Stimulated activated naive CD4-positive, alpha-beta T cell treated with Interleukin-2 at 50 U/mL for 16 hours (primary cell): ENCODE measurements at places on chromosomes 12 and 14.

DNA sequence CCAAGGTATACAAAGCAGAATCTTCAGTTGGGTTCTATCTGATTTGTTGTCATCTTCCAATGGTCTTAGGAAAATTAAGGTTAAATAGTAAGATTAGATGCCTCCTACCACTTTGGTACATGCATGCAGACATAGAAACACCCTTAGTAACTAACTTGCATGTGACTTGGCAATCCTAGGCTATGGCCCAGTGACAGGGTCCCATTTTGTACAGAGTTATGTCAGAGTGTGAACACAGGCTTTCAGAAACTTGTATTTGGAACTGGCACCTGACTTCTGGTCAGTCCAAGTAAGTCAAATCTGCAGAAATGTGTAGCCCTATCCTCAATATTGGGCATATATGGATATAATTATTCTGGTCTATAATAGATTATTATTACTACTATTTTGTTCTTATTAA lies 53.1 kb downstream of the DAD1 start:
- no peak for DNase-seq

GRCh38 chr14:95496111-95496681 lies 20.3 kb downstream of the SYNE3 start:
- DNase-seq: no peak

DNA sequence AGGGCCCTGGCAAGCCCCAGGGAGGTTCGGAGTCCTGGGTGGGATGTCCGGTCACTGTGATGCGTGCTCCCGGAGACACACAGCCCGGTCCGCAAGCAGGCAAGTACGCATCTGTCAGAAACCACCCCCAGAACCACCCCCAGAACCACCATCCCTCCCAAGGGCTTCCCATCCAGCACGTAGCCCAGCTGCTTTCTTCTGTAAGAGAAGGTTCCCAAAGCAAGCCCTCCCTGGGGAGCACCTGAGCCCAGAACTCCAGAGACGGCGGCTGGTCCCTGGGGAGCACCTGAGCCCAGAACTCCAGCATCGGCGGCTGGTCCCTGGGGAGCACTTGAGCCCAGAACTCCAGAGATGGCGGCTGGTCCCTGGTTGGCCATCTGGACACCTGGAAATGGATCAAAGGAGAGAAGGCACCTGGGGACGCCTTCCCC lies 2.6 kb upstream of the FBRSL1 start:
- no peak for DNase-seq

- no peak for DNase-seq
Observed at GRCh38 chr14:24662753-24663152, 28.8 kb upstream of the GZMB start.

- DNase-seq: no peak
Observed at GRCh38 chr14:74239848-74240793, 872 bp downstream of the VSX2 start.

- DNase-seq: no peak
Observed at GRCh38 chr12:4996714-4997113, 47.0 kb upstream of the KCNA5 start.

DNA sequence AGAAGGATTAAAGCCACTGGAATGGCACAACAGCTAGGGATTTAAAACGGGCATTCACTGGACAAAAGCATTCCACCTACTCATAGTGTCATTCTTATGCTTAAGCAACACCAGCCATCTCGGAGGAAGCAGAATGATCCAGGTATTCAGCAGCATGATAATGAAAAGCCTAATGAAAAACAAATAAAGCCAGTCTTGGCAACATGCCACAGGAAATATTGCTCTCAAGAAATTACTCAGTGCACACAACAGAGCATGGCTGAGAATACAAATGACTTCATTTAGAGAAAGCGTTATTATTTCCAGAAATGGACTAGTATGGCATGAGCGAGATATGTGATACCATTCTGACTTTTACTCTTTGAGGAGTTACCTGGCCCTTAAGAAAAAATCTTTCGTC lies 442.2 kb downstream of the APAF1 start:
- DNase-seq: no peak

- DNase-seq: peak; percentile 92
Observed at GRCh38 chr14:69766984-69767368, at the start of gene SRSF5. TSS of gene SRSF5 (plus strand) at chr14:69767142. CDS start at chr14:69768157, 1,015 bp downstream.

DNA sequence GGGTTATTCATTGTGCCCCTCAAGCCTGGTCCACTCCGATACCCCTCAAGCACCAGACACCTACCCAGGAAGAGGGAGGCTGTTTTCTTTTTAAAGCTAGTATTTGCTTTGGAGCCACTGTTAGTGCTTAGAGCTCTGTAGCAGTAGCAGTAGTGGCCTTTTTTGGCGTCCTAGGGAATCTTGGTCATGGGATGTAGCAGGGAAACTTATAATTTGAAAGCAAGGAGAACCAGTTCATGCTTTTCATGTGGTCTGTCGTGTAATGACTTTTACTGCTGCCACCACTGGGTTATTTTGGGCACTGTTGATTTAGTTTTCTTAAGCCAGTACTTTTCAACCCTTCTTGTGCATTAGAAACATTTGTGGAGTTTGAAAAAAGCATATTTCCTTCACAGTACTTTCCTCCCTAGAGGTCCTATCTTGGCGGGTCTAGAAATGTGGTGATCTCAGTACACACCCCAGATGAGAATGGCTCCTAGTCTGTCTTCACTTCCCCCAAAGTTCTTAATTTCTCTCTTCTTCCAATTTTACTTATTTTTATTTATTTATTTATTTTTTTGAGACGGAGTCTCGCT lies 49.7 kb downstream of the MARK3 start:
- DNase-seq: no peak

- no peak for DNase-seq
Observed at GRCh38 chr12:23659131-23659530, 290.3 kb downstream of the SOX5 start.

DNA sequence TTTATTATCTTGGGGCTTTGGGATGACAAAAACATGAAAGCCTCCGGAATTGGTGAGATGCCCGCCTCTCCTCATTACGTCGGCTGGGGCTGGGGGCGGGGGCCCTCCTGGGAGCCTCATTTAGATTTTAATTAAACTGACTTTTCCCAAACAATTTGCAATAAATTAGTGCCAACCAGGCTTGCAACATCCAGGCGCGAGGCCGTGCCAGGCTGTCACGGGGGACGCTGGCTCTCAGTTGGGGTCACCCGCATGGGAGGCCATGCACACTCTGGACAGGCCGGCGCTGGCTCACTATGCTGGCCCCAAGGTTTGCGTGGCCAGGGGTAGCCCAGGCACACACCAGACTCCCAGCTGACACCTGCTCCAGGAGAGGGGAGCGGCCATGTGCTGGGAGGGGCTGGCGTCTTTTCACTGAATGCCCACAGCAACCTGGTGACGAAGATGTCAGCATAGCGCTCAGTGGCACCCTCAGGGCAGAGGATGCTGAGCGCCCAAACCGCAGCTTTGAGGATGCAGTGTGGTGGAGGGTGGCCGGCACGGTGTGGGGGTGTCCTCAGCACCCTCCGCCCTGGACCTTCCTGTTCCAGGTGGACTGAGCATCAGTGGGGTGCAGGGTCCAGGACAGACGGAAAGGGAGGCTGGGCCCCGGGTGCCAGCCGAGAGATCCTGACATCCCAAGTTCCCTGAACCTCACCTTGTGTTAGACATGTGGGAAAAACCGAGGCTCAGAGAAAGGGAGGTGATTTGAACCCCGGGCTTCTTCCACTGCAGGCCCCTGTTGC lies 190.8 kb upstream of the C14orf180 start:
- DNase-seq: no peak

DNA sequence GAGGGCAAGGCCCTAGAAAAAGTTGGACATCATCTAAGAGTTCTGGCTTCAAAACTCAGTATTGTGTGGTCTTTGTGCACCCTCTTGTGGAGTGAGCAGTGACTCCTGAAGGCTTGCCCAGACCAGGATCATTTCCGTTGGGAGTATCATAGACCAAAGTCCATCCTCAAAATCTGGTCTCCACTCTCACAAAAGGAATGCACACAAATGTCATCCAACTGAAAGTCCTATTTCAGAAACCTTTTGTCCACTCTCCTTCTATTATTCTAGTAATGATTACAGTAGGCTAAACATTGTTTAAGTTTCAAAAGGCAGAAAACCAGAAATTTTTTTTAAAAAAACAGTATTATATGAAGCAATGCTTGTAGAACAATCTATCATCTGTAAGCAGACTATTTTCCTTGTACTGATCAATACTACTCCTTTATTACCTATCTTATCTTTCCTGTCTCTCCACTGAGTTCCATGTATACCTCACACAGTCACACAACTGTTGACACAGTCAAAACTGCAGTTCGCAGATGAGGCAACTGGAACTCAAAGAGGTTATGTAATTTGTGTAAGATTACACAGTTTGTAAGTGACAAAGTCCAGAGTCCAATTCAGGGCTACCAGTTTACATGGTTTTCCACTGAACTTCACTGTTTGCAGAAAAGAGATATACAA lies 41.4 kb downstream of the COX16 start:
- no peak for DNase-seq

DNA sequence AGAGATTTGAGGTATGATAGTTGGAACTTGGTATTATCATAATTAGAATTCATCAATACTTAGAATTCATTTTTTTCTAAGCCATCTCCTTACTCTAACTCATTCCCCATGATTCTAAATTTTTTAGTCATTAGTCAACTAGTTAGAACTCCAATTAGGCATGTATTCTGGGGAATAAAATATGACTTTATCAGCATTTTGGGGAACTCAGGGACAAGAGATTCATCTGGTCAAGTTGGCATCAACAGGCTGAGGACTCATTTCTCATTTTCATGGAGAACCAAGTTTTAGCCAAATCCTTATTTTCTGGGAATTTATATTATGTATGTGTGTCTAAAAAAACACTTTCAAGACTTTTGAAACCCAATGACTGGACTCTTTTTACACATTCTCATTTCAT lies 29.2 kb downstream of the DIP2B start:
- no peak for DNase-seq

DNA sequence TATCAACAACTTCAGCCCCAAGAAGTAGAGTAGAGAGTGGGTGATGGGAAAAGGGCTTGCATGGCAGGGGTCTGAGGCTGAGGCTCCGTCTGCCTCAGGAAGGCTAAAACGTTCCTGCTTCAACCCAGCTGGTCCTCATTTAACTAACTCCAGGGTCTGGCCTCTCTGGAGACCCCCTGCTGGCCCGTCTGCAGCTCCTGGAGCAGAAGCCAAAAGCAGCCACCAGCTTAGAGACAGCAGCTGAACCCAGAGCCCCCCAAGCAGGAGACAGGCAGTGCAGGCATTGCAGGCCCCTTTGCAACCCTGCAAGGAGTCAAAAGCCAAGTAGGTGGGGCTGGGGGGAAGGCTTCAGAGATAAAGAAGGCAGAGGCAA lies 25.1 kb upstream of the LTBP2 start:
- no peak for DNase-seq

- DNase-seq: no peak
Observed at GRCh38 chr14:96461950-96462798, 40.0 kb upstream of the PAPOLA start.

GRCh38 chr12:68497107-68497506 lies 113.6 kb upstream of the RAP1B start:
- DNase-seq: no peak

- no peak for DNase-seq
Observed at GRCh38 chr14:64195199-64195598, 99.0 kb downstream of the ESR2 start.

DNA sequence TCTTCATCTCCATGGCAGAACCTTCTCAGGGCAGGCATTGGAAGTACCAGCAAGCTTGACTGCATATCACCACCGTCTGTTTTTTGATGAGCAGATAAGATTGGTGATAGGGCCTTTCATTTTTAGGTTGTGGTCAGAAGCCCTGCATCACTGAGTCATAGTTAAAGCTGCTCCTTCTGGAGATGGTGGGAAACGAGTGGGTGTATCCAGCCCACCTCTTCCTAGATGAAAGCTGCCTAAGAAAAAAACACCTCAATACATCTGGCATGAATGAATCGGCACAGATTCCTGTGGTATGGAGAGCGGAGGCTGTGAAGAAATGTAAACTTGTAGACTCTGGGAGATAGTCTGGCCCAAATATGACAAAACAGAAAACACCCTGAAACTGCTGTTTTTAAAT lies 248.7 kb upstream of the EGLN3 start:
- peak; percentile 47 for DNase-seq

DNA sequence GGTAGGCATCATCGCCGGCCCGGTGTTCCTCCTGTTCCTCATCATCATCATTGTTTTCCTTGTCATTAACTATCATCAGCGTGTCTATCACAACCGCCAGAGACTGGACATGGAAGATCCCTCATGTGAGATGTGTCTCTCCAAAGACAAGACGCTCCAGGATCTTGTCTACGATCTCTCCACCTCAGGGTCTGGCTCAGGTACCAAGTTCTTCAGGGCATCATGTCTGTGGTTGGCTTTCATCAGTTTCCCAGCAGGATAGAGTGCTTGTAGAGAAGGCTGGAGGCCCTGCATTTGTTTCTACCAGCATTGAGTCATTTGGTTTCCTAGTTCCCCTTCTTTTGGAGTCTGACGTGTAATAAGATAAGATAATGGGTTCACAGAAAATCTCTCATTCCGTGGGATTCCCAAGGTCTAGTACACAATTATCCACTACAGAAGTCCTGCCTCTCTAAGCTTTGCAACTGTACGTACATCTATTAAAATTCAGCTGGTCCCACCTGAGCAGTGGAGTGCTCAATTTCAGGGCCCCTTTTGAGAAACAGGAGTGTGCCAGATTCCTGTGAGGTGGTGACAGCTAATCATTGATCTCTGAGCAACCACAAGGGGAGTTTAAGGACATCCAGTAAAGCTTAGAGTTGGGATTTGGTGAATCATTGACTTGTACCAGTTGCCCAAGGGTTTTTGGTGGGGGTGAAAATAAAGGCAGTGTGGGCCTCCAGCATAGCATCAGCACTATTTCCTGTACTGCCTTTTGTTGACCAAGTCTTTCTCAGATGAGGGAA lies 25.1 kb downstream of the ACVR1B start:
- no peak for DNase-seq

GRCh38 chr12:68614105-68614679 lies 3.5 kb downstream of the RAP1B start:
- DNase-seq: no peak

DNA sequence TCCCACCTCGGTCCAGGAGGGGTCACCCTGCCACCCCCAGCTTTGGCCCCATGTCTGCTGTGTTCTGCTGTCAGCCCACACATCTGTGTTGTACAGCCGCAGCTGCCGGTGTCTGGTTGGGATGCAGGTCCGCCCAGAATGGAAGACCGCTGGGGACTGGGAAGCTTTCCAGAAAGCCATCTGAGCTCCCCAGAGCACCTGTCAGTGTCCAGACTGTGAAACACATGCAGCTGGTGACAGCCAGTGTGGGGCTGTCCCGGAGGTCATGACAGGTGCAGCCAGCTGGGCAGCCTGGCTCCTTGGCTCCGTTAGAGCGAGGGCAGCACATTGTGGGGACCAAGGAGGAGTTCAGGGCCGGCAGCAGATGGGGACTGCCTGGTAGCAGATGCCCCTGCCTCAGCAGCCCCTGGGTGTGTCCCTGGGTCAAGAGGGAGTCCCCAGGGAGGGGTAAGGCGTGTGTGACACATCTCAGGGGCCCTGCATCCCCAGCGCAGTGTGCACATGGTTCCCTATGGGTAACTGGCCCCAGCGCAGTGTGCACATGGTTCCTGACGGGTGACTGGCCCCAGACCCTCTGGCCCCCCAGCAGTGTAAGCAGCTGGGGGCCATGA lies 16.4 kb downstream of the CEP170B start:
- no peak for DNase-seq

- no peak for DNase-seq
Observed at GRCh38 chr12:55705782-55706402, 1.8 kb downstream of the ITGA7 start.

GRCh38 chr12:130754234-130754901 lies 38.3 kb upstream of the RIMBP2 start:
- no peak for DNase-seq
